Activated naive CD4-positive, alpha-beta T cell treated with Interleukin-2 at 50 U/mL for 16 hours (primary cell): ENCODE measurements at places on chromosomes 11 and 22.

DNA sequence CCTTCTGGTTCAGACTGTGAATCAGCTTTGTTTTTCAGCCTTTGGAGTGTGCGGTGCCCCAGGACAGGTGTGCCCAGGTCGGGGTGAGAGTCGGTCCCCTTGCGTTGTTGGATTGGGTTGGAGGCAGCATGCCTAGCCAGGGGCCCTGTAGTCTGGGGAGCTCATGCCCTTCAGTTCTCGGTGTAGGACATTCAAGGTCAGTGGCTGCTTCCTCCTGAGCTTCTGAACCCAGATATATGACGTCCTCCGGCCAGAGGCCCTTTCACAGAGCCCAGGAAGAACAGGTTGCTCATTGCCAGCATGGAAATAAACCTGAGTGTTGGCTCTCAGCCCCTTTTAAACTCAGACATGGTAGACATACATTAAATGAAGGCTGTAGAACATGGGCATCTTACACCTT is 2.7 kb downstream of the CSRP3 start:
- no peak for DNase-seq

- no peak for DNase-seq
These were observed 199.8 kb upstream of the FAT3 start for GRCh38 chr11:92024788-92025187.

DNA sequence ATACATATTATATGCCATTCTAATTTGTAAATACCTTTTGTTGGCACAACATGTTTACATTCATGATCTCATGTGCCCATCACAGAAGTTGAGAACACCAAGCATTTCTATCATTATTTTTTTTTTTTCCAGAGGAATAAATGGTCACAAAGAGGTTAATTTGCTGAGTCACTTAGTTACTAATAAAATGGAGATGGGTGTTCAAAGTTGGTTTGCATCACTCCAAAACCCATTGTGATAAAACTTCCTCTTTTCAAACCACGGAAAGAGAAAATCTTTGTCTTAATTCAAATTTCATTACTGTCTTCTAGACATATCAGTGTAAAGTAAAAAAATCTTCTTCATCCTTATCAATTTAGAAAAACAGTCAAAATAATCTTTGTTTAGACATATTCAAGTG is 636.8 kb upstream of the CCDC179 start:
- no peak for DNase-seq

DNA sequence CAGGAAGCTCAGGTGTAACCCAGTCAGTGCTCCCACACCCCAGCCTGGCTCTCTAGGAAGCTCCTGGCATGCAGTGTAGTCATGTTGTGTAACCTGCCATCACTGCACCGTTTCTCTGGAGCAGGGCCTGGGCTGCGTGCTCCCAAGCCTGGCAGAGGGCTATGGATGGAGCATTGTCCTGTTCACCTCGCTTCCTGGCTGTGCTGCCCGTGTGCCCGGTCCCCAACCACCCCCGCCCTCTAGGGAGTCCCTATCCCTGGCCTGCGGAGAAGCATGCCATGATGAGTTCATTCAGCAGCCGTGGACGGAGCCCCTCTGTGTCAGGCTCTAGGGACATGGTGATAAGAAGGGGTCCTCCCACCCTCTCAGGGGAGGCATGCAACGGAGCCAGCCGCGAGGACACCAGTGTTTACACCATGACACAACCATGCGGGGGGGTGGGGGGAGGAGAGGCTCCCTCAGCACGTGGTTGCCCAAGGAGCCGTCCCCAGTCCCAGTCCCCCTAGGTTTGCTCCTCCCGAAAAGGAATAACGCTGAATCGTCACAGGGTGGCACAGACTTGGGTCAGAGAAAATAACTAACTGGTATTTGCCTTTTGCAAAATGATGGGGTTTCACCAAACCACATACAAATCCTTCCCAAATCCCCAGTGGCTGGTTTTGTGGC is 73.1 kb downstream of the FBLN1 start:
- no peak for DNase-seq

DNA sequence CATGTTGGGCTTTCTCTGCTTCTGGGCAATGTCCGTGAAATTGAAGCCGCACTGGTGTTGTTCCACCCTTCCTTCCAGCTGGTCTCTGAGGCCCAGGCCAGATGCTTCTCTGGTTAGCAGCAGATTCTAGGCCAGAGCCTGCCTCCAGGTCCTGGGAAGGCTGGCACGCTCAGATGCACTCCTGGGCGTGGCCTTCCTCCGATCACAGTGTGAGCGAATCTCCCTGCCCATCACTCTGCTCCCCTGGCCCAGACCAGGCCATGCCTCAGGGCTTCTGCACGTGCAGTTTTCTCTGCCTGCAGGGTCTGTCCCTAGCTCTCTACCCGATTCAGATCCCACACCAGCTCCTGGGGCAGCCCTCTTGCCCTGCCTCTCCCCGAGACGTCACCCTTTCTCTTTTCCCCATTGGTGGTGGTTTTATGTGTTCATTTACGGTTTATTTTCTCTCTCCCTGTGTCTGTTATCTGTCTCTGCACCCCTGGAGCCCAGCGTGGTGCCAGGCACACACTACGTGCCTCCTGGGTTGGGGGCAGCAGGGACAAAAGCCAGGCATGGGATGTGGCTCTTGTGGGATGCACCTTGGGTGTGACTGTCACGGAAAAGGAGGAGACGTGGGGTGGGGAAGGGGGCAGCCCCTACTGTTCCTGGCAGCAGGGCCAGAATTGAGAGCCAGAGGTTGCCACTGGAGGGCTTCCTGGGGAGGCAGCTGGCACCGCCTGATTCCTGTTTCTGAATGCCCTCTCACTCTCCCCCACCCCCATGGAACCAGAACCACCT is 66.0 kb downstream of the KCNQ1 start:
- no peak for DNase-seq

GRCh38 chr22:33821290-33821689 is 99.0 kb downstream of the LARGE1 start:
- no peak for DNase-seq

DNA sequence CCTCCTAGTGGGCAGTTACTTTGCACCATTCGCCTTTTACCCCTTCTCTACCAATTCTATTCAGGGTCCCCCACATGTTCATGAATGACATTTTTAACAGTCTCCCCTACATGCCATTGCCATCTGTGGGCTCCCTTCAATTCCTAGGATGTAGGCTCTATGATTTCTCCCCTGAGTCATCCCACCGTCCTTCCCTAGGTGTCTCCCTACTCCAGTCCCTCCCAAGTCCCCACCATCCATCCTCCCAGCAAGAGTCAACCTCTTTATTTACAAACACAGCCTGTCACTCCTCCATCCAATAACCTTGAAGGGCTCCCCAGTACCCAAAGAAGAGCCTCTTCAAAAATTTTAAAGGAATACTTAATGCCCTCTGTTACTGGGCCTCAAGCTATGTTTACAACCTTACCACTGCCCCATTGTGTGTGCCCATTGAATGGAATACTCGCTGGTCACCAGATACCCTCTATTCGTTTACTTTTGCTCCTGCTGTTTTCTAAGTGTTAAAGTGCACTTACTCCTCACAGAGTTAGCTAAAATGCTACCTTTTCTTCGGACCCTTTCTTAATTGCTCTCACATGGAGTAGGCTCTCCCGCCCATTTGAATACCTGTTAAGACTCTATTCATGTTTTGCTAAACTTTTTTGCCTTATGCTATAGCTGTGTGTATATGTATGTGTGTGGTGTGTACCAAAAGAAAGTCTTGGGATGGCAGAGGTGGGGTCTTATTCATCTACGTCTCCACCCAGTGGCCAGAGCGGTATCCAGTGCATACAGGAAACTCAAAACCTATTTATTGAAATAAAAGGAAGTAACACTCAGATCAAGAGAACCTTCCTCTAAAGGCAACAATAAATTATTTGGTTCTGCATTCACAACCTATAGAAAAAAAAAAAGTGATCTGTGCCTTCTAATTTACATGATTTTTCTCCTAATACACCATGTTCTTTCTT is 235.8 kb upstream of the CCDC90B start:
- DNase-seq: no peak

- DNase-seq: no peak
These were observed 225.7 kb downstream of the FAM76B start for GRCh38 chr11:95563859-95564258.

DNA sequence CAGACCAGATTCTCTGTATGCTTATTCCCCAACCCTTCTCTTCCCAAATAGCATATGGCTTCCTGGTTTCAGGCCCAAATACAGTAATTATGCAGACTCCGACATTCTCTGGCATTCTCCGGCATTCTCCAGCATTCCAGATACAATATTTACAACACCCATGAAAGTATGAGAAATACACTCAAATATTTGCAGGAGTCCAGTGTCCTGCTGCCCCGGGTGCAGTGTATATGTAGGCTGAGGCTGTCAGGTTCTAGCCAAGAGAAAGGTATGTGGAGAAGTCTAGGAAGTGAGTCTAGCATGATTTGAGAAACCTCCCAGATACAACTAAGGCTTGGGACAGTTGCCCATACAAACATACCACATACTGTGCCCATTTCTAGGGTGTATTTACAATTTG is 160.7 kb downstream of the SOX6 start:
- no peak for DNase-seq

- DNase-seq: no peak
These were observed 1.1 kb downstream of the USP35 start for GRCh38 chr11:78189851-78190250.

GRCh38 chr11:105100206-105100605 is 39.4 kb downstream of the CARD18 start:
- DNase-seq: peak; percentile 21

DNA sequence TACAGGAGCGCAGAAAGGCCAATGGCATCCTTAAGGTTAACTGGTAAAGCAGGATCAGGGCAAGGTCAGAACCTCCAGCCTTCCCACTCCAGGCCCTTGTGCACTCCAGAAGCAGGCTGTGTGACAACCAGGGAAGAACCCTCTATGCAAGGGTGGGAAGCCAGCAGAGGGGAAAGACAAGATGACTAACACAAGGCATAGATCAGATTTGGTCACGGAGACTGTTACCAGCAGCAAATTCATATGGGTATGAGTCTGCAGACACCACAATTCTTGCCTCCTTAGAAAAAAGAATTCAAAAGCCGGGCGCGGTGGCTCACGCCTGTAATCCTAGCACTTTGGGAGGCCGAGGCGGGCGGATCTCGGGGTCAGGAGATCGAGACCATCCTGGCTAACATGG is 39.8 kb upstream of the MTNR1B start:
- no peak for DNase-seq

DNA sequence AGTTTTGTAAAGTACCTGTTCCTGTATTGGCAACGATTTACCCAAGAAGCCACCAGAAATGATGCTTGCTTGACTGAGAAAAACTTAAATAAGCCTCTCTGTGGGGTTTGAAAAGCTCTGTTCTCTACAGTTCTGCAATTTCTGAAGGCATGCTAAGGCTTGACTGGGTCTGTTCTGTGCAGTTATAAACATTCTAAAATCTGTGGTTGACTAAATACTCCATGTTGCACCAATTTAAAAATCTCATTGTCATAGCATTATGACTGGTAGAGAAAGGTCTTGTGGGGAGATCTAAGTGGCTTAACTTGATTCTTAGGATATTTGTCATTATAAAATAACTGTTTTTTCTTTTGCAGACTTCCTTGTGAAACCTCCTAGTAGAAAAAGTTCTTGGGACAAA is 73.7 kb downstream of the MTMR3 start:
- no peak for DNase-seq

DNA sequence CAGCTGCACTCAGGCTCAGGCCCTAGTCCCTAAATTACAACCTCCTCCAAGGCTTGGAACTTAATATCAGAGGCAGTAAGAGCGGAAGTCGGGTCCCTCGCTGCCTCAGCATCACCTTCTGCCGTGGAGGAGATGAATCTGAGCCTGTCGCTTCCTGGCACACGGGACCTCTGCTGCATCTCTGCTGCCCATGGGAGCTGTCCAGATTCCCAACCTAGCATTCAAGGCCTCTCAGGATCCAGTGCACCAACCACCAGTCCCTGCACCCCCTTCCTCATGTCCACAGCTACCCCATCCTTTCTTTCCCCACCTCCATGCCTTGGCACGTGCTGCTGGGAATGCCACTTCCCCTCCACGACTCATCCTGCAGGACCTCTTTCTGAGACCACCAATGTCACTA is 2.5 kb upstream of the PTGDR2 start:
- DNase-seq: no peak

GRCh38 chr11:46832511-46833214 is 13.4 kb downstream of the CKAP5 start:
- DNase-seq: no peak

- no peak for DNase-seq
These were observed 10.2 kb downstream of the TUBA8 start for GRCh38 chr22:18120857-18121256.

DNA sequence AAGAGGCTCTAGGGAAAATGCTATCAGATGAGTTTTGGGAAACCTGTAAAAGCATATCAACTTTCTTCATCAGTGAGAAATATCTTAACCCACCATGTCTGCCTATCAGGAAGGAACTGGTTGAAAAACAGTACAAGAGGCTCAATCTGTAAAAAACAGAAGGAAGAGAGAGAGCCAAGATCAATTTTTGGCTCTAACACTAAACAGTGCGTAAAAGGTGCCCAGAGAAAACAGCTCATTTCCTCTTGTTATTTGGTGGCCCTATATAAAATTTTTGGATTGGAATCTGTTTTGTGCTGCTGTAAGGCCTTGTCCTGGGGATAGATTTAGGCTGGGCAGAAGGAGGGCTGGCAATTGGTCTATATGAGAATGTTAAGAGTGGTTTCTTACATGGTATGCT is 12.1 kb downstream of the MS4A2 start:
- no peak for DNase-seq

DNA sequence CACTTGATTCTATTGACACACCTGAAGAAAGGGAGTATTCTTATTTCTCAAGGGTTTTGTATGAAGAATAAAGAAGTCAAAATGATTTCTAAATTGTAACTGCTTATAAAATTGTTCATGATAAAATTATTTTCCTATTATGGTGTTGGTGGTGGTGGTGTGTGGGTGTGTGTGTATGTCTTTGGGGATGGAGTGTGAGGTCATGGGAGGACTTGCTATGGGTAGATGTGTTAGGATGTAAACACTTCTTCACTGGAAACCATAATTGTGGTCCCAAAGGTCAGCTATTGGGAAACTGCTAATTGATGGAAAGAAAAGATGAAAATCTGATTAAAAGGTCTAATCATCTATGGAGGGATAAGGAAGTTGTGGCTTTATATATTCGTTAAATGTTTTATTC is 5.1 kb downstream of the TRIM22 start:
- DNase-seq: no peak

DNA sequence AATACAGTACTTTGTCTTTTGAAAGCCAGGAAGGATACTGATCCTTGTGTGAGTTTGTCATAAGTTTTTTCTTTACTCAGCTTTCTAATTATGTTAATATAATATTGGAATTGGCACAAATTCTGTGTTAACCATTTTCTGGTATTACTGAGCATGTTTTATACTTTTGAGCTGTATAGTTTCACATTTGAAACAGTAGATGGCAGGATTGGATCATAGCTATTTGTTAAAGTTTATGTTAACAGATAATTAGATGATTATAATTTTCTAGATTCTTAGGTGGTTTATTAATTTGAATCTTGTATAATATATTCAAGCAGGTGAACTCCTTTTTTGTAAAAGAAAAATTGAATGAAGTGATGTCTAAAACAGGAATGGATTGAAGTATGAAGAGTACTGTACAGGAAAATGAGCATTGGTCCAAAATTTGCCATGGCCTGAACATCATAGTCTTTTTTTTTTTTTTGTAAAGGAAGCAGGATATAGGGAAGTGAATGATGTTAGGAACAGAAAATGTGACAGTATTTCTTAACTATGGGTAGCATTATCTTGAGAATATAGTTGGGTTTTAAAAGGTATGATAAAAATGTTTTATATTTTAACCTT is 102.0 kb downstream of the CYP2R1 start:
- no peak for DNase-seq

- no peak for DNase-seq
These were observed 77.2 kb upstream of the FTH1 start for GRCh38 chr11:62044639-62045121.
